ENCODE measurements at places on chromosomes 6 and 20.

DNA sequence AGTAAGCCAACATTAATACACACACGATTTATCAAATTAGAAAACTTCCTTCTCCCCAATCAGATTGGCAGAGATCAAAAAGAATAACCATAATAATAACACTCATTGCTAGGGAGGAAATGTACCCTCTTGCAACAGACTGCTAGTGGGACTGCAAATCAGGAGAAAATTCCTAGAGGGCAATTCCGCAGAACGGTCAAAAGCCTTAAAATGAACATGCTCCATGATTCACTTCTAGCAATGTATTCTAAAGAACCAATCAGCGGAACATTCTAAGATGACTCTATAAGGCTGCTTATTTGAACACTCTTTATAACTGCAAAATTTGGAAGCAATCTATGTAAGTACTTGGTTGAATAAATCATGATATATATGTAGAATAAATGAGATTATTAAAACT, 8.5 kb upstream of the DACT2 start:
- DNase-seq = no peak

DNA sequence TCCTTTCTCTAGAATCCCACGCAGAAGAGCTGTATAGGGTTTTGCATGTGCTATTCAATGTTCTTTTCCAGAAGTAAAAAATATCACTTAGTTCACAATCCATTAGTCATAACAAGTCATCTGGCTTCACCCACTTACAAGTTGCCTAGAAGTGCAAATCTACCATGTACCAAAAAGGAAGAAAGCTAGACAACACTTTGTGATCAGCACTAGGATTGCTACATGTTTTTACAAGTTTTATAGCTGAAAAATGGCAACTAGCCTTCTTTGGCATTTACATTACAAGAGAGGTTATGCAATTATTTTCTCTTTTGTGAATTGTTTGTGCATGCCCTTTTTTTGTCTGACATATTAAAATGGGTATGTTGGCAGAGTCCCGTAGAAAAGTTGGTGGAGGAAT, 85.6 kb upstream of the PTPRK start:
- no peak for DNase-seq

GRCh38 chr6:6697620-6698019, 109.1 kb downstream of the LY86 start:
- DNase-seq = no peak

- no peak for DNase-seq
Observed at GRCh38 chr20:48090784-48091183, 305.5 kb upstream of the SULF2 start.

GRCh38 chr6:17842014-17842776, 135.5 kb upstream of the NUP153 start:
- DNase-seq = no peak

DNA sequence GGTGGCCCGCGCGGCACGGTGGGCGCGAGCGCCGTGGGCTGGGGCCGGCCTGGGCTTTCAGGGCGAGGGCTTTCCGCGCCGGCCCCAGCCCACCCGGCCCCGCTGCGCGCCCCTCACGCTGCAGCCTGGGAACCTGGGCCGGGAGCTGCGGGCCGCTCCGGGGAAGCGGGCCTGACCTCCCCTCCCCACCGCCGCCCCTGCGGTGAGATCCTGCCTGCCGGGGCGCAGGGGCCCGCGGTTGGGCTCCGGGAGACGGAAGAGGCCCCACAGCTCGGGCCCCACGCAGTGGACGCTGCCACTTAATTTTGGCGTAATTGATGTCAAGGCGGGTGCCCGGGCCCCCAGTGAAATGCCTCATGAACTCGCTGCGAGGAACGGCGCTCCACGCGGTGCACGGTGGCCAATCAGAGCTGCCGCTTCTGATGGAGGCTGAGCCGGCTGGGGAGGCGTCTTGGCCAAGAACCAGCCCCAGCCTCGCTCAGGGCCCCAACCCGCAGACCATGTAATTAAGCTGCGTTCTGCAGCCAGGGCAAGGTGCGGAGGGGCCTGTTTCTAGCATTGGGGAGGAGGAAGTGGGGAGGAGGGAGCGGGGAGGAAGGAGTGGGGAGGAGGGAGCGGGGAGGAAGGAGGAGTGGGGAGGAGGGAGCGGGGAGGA, 96.1 kb upstream of the BHLHE23 start:
- peak; percentile 57 for DNase-seq

DNA sequence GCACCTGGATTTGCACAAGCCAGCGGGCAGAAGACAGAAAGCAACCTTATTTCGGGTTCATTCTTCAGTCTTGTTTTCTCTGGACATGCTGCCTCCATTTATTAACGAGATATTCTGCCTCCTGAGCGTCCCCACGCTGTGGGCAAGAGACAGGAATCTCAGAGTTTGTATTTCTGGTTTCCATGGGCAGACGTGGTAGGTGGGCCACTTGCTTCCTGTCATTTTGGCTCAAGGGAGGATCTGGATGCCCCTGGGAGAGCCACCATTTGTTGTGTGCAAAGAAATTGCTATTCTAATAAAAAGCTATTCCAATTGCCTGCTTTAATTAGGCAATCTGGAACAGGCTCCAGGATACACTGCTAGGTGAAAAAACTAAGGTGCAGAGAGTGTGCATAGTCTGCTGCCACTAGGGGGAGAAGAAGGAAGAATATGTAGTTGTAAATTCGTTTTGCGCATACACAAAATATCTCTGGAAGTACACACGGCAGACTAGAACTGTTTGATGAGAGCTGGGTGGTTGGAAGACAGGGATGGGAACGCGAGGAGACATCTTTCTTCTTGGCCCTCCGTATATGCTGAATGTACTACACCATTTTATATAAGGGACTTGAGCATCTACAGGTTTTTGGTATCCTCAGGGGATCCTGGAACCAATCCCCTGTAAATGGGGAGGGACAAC, 30.1 kb upstream of the SLC16A10 start:
- no peak for DNase-seq

DNA sequence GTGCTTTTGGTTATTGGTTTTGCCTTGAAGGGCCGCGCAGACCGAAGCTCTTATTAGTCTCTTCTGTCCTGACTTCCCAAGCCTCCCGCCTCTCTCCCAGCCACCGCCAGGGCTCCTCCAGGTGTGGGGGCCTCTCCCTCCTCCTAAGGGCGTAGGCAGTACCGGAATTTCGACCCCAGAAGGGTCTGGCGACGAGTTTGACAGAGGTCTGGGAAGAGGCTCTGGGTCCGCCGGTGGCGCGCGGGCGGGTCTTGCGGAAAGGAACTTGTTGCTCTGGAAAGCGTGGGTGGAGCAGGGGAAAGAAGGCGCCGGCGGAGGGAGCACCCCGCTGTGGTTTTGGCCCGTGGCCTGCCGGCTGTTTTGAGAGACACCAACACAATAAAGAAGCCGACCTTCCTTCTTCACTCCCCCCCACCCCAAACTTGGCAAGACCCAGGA, 1.8 kb downstream of the PCSK2 start:
- DNase-seq = no peak

DNA sequence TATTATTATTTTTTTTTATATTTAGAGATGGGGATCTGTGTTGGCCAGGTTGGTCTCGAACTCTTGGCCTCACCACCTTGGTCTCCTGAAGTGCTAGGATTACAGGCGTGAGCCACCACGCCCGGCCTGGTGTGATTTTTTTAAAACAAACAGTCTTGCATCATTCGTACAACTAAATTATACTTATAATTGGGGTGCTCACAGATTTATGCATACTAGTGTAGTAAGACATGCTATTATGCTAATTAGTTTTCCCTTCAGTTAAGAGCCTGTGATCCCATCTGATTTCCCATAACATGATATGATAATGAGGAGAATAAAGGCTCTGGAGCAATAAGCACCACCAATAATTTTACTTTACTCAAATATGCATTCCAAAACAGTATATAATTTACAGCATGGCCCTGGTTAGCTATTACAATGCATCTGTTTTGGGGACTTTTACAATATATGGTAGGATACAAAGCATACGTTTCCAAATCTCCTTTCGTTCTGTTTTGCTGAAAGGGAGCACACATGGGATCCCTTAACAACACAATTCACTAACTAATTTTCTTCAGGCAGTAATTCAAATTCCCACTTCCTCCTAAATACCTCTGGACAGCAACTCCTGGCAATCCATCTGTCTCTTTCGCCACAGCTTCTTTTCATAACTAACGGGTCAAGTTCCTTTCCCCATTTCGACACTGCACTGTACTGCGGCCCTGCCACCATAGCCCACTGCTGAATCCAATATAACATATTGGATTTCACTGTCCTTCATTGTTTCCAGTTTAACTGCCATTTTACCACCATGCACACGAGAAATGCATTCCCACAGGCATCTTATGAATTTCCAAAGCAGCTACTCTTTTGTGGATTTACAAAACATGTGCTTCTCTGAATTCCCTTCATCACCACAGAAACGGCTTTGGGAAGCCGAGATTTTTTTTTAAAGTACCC, 1.7 kb downstream of the NUDT3 start:
- DNase-seq = no peak

- no peak for DNase-seq
Observed at GRCh38 chr6:11393713-11394627, 143.6 kb upstream of the TMEM170B start.

GRCh38 chr6:84687431-84687830, 77.0 kb downstream of the TBX18 start:
- no peak for DNase-seq

DNA sequence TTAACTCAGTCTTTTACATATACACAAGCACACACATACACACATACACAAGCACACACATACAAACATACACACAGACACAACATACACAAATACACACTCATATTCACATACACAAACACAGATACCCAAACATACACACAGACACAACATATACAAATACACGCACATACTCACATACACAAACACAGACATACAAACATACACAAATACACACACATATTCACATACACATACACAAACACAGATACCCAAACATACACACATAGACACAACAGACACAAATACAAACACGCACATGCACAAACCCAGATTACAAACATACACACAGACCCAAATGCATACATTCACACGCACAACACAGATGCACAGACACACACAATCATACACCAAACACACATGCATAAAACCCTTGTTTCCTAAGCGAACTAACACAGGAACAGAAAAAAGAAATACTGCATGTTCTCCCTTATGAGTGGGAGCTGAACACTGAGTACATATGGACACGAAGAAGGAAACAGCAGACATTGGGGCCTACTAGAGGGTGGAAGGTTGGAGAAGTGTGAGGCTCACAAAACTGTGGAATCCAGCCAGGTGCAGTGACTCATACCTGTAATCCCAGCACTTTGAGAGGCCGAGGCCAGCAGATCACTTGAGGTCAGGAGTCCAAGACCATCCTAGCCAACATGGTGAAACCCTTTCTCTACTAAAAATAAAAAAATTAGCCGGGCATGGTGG, 34.2 kb downstream of the PIM1 start:
- DNase-seq = no peak

GRCh38 chr6:144776031-144776819, 491.1 kb downstream of the UTRN start:
- DNase-seq = no peak

GRCh38 chr6:132512638-132513632, at the start of gene STX7:
Gene STX7, minus strand, starts transcription at chr6:132513116. Its CDS starts 9,586 bp downstream, at chr6:132503530.
- peak; percentile 83 for DNase-seq

DNA sequence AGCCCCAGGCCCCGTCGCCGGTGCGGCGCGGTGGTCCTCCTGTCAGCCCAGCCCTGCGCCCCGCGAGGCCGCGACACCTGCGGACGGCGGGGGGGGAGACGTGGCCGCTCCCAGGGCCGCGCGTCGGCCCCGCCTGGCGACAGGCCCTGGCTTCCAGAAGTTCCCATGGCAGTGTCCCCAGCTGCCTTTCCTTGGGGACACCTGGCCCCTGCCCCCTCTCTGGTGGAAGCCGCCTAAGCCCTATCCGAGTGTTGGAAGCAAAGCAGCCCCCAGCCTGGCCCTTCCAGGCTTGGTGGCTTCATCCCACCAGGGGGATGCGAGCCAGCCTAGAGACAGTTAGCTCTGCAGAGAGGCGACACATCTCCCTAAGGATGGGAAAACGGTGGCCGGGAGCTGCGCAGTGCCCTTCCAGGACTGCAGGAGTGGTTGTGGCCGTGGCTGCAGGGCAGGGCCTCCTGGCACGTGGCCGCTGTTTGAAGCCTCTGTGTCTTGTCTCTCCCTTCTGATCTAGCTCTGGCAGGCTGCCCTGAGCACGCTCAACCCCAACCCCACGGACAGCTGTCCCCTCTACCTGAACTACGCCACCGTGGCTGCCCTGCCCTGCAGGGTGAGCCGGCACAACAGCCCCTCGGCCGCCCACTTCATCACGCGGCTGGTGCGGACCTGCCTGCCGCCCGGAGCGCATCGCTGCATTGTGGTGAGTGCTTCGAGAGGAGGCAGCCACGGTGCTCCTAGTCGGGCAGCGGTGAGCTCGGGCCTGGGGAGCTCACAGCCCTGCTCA, 816 bp downstream of the NPEPL1 start:
- no peak for DNase-seq

- DNase-seq = no peak
Observed at GRCh38 chr6:82144852-82145340, 102.6 kb downstream of the IBTK start.

GRCh38 chr20:22578221-22579118, 5.9 kb downstream of the FOXA2 start:
- no peak for DNase-seq

- no peak for DNase-seq
Observed at GRCh38 chr6:139064981-139065665, 36.6 kb downstream of the ABRACL start.

GRCh38 chr6:33014841-33015634, 5.6 kb upstream of the HLA-DOA start:
- peak; percentile 49 for DNase-seq

DNA sequence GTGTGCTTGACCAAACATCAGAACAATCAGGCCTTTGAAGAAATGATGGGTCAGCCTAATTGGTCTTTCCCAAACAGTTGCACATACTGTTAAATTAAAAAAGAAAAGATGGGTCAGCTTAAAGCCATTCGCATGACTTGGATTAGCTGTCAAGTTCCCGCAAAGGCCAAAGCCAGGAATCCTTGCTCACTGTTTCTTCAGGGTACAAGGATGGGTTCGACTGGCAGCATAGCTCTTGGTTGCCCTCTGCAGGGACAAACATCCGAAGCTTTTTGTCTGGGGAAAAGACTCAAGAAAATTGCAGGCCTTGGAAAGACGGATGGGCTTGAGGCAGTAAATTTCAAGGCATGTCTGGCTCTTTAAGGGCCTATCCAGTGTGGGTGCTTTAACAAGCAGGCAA, 168.0 kb downstream of the HDGFL1 start:
- no peak for DNase-seq

DNA sequence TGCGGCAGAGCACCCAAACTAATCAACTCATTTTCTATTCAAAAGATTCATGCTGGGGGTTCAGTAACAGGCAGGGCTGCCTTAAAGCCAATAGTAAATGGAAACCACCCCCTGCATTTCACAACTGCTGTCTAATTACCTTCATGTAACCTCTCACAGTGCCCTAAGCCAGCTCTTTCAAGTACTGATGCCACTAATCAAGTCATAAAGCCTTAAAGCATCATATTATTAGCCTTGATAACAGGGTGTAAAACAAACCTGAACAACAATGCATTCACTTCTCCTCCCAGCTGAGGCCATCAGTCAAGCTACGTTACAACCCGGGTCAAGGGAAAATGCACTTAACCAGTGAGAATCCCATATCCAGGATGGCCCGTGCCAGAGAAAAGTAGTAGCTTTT, 33.0 kb downstream of the TRERF1 start:
- no peak for DNase-seq
